Bronchus fibroblast of lung (primary cell): ENCODE measurements at places on chromosomes 3 and 15. TPM values are rescaled to one million over a fixed set of nuclear protein-coding genes. Genes with fewer than 3 reads are reported as not detected.

Gene TM4SF18
- under 0.01 TPM in 1 of 2 replicates, not detected in the other for total RNA-seq

Gene C3orf20
- not detected in 2 replicates for total RNA-seq

Gene ACOX2
- 5.4 and 6.4 TPM in 2 replicates for total RNA-seq

Gene SNTN
- not detected in 2 replicates for total RNA-seq

Gene SELENOT
- total RNA-seq = 73.9 and 81.2 TPM in 2 replicates

Gene RMDN3
- 11.4 and 16.8 TPM in 2 replicates for total RNA-seq

Gene ATP13A5
- total RNA-seq = not detected in 2 replicates

Gene RAD54L2
- total RNA-seq = 7.4 and 7.6 TPM in 2 replicates

Gene ZMAT3
- 4.3 and 5.0 TPM in 2 replicates for total RNA-seq

Gene FAM107A
- 1.3 TPM in 2 replicates for total RNA-seq

Gene TMOD2
- 3.4 and 3.5 TPM in 2 replicates for total RNA-seq

Gene DUOXA2
- not detected in 2 replicates for total RNA-seq

Gene ZPLD1
- total RNA-seq = not detected in 2 replicates

Gene NPAP1
- total RNA-seq = not detected in 2 replicates

Gene IL12A
- 2.4 and 4.5 TPM in 2 replicates for total RNA-seq

Gene TBC1D23
- 34.8 and 46.6 TPM in 2 replicates for total RNA-seq

Gene KNL1
- total RNA-seq = 15.5 and 21.4 TPM in 2 replicates

Gene TRIM71
- total RNA-seq = not detected in 2 replicates

Gene LRRC49
- 9.1 and 9.8 TPM in 2 replicates for total RNA-seq

Gene LMOD3
- not detected in 2 replicates for total RNA-seq
